ENCODE measurements at places on chromosomes 4 and X.

DNA sequence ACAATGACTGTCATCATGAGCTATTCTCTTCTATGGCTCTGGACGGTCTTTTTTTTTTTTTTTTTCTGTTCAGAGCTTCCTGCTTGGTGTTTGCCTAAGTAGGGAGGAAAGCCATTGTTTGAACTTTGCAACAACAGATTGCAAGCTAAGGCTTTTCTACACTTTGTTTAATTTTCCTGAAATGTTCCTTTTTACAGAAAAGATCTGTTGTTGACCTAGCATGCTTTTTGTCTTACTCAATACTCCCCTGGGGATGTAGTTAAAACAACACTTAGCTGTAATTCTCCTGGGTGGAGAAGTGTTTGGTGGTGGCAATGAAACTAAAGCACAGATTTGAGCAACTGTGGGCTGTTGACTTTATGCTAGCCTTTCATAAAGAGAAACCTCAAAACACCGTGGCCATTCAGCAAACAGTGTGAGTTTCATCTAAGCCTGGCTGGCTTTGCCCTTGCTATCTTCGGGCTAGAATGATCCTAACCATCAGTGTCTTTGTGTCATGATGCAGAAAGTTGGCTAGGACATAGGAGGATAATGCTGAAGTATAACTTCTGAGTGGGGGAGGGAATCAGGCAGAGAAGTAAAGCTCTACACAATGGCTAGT is 110.5 kb downstream of the ANXA3 start:
- DNase-seq, result no peak

DNA sequence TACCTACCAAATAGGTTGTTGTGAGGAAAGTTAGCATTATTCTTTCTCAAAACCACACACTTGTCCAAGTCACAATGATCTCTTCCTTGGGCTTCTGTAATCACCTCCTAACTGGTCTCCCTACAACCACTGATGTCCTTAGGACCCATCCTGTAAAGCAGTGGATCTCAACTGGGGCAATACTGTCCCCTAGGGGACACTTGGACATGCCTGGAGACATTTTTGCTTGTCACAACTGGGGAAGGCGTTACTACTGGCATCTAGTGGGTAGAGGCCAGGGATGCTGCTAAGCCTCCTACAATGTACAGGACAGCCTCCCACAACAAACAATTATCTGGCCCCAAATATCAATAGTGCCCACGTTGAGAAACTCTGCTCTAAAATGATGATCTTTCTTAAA is 118.7 kb upstream of the AP1S2 start:
- DNase-seq, result no peak

- no peak for DNase-seq
Observed at GRCh38 chr4:87005690-87006425, 71.0 kb downstream of the AFF1 start.

DNA sequence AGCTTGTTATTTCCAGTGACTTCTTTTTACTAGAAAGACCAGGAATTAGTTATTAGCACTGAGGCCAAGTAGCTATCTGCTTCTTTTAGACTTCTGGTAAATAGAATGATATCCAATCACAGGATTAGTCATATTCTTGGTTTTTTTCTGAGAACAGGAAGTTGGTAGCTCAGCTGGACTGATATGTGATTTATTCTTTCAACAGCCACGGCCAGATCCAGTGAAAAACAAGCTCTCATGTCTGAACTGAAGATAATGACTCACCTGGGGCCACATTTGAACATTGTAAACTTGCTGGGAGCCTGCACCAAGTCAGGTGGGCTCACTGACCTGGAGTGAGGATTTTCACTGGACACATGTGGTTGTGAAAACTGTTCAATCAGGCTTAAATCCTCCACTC is 48.6 kb downstream of the PDGFRA start:
- DNase-seq, result peak; percentile 69

- DNase-seq, result no peak
Observed at GRCh38 chr4:8516061-8516573, 64.1 kb upstream of the GPR78 start.

GRCh38 chr4:158046345-158046744 is 126.5 kb downstream of the GASK1B start:
- no peak for DNase-seq

DNA sequence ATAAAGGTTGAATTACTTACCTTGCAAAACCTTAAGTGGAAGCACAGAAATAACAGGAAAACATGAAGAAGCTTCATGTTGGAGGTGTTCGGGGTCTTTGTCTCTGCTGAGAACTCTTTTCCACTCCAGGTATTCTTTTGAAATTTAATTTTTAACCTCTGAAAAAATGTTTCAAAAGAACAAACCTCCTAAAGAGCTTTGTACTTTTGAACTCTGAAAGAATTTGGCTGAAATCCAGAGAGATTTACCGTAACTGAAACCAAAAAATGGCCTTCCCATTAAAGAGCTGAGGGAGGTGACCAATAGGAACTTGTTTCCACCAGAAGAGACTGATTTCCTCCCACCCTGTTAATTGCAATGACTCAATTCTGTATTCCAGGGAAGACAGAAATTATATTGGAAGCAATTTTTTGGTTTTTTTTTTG is at the start of gene CFI:
TSS of gene CFI (minus strand) at position 105 of the 425 bp plus-strand sequence. CDS start at position 77, 28 bp downstream.
- peak; percentile 56 for DNase-seq

Data from NCI-H226 (cell line).